Fibroblast of villous mesenchyme (primary cell): ENCODE measurements at places on chromosomes 12 and 14. TPM values are rescaled to one million over a fixed set of nuclear protein-coding genes. Genes with fewer than 3 reads are reported as not detected.

The PZP gene
- total RNA-seq = not detected in 2 replicates

The DEPDC4 gene
- 0.64 and 1.7 TPM in 2 replicates for total RNA-seq

The DLK1 gene
- total RNA-seq = not detected in 2 replicates

The SMIM41 gene
- total RNA-seq = 0.32 and 0.43 TPM in 2 replicates

The NDRG2 gene
- 1.3 TPM in 1 of 2 replicates, not detected in the other for total RNA-seq

The LRP1-AS gene
- not detected in 2 replicates for total RNA-seq

The KCNC2 gene
- 0.43 TPM in 1 of 2 replicates, not detected in the other for total RNA-seq

The GRIN2B gene
- total RNA-seq = under 0.01 TPM in 1 of 2 replicates, not detected in the other

The KRT74 gene
- total RNA-seq = not detected in 2 replicates

The ABHD12B gene
- not detected in 2 replicates for total RNA-seq
